ENCODE measurements at places on chromosomes 4 and X.

GRCh38 chr4:148238086-148238485 is 204.1 kb downstream of the NR3C2 start:
- no peak overlapping the region for H3K4me3 ChIP-seq
- H3K27ac ChIP-seq: no peak overlapping the region
- H3K36me3 ChIP-seq: peaks cover 11% of the 10 kb centered on the region
- no peaks in the 10 kb centered on the region for H3K27me3 ChIP-seq

- no peak overlapping the region for H3K27ac ChIP-seq
- H3K4me1 ChIP-seq: no peaks in the 10 kb centered on the region
- no peaks in the 10 kb centered on the region for H3K36me3 ChIP-seq
- peaks cover 28% of the 10 kb centered on the region for H3K27me3 ChIP-seq
Measured at GRCh38 chr4:122815248-122815647, 11.4 kb upstream of the FGF2 start.

DNA sequence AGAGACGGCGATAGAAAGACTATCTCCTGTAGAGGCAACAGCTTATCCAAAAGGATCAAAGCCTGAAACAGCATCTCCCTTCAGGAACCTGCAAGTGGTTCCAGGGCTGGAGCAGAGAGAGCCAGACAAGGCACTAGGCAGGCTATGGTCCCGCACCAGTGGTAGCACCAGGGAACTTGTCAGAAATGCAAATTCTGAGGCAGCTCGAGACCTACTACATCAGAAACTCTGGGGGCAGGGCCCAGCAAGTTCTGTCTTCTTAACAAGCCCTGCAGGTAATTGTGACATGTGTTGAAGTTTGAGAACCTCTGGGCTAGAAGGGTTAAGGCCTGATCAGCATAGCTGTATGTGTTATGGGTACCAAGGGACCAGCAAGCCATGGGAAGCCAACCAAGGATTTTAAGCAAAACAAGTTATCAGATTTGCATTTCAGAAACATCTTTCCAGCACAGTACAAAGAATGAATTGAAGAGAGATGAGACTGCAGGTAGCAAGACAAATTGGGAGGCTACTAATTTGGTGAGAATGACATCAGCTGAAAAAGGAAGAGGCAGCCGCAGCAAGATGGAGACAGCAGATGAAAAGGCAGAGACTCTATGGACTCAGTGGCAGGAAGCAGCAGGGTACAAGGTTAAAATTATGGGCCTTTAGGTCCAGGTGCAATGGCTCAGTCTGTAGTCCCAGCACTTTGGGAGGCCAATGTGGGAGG is 139.7 kb downstream of the TSPAN5 start:
- no peaks in the 10 kb centered on the region for H3K36me3 ChIP-seq
- DNase-seq: peak; percentile 37
- no peaks in the 10 kb centered on the region for H3K27me3 ChIP-seq
- H3K4me3 ChIP-seq: peak overlapping the region; percentile 16

GRCh38 chr4:4490041-4490440 is 51.8 kb downstream of the STX18 start:
- H3K4me3 ChIP-seq: no peak overlapping the region
- H3K4me1 ChIP-seq: peaks cover 10% of the 10 kb centered on the region
- no peaks in the 10 kb centered on the region for H3K27me3 ChIP-seq
- no peak overlapping the region for H3K27ac ChIP-seq

- H3K27ac ChIP-seq: no peak overlapping the region
- H3K4me1 ChIP-seq: no peaks in the 10 kb centered on the region
- H3K27me3 ChIP-seq: peaks cover 15% of the 10 kb centered on the region
- DNase-seq: no peak
- no peak overlapping the region for H3K4me3 ChIP-seq
- H3K36me3 ChIP-seq: no peaks in the 10 kb centered on the region
Measured at GRCh38 chr4:128776794-128777216, 32.7 kb upstream of the JADE1 start.

DNA sequence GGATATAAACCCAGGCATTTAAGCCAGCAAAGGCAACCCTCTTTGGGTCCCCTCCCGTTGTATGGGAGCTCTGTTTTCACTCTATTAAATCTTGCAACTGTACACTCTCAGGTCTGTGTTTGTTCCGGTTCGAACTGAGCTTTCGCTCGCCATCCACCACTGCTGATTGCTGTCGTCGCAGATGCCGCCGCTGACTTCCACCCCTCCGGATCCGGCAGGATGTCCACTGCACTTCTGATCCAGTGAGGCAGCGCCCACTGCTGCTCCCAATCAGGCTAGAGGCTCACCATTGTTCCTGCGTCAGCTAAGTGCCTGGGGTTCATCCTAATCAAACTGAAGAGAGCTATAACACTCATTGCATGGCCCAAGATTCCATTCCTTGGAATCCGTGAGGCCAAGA is 49.2 kb downstream of the ENOPH1 start:
- no peak for DNase-seq
- no peak overlapping the region for H3K4me3 ChIP-seq
- H3K27ac ChIP-seq: no peak overlapping the region
- no peaks in the 10 kb centered on the region for H3K27me3 ChIP-seq
- peaks cover 20% of the 10 kb centered on the region for H3K36me3 ChIP-seq

DNA sequence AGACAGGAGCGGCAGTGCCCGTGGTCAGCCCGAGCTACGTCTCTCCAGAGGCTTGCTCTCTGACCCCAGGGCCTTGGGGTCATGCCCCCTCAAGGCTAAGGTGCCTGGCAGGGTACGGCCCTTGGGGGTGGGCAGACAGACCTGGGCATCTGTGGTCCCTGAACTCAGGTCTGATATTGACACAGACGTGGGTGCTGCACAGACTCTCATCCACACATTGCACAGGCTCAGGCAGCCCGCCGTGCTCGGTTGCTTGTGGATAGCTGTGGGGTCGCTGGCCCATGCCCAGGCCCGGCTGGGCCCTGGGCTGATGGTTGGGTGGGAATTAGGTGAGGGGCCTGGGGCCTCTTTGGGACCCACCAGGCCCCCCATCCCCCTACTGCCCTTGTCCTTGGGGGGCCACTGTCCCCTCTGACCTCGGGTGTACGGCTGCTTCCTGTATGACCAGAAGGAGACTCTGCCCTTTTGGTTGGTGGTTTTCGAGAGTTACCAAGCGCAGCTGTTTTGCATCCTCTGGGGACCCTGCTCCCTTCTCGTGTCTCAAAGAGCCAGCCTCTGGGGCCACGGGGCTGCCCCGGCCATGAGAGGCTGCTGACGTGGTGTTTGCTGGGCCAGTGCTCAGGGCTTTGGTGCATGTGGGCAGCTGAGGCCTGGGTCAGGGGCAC is 10.1 kb downstream of the FGFRL1 start:
- H3K4me3 ChIP-seq: peak overlapping the region; percentile 54
- H3K36me3 ChIP-seq: no peaks in the 10 kb centered on the region
- no peaks in the 10 kb centered on the region for H3K27me3 ChIP-seq
- peaks cover 29% of the 10 kb centered on the region for H3K4me1 ChIP-seq

DNA sequence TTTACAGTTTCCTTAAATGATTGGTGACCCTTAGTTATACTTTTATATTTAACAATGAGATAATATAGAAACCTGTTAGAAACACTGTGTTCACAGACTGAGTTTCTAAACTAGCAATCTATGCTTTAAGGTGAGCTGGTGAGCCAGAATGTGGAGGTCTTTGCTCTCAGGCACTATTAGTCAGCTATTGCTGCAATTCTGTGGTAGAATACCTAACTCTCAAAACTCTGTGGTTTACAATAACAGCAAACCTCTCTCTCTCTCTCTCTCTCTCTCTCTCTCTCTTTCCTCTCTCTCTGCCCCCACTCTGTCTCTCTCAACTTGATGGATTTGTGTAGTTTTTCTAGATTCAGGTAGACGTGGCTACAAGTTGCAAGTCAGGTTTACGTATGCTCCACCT is 17.6 kb upstream of the LCORL start:
- no peaks in the 10 kb centered on the region for H3K4me1 ChIP-seq
- H3K27ac ChIP-seq: no peak overlapping the region
- H3K27me3 ChIP-seq: peaks cover 27% of the 10 kb centered on the region

DNA sequence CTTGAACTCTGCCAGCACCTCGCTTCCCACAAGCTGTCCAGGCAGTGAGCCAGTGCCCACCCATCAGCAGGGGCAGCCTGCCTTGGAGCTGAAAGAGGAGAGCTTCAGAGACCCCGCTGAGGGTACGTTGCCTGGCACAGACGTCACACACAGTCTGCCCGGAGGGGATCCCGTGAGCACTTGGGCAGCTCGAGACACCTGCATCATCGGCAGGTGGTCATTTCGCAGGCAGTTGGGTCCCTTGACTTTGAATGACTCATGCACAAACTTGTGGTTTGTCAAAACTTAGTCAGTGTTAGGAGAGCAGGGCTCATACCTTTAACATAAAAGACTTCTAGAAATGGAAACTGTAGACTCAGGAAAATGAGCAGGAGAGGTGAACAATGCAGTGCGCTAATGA is 9.9 kb downstream of the TACC3 start:
- no peaks in the 10 kb centered on the region for H3K27me3 ChIP-seq
- no peak for DNase-seq
- peaks cover 6% of the 10 kb centered on the region for H3K36me3 ChIP-seq
- no peak overlapping the region for H3K4me3 ChIP-seq
- H3K4me1 ChIP-seq: peaks cover 23% of the 10 kb centered on the region

DNA sequence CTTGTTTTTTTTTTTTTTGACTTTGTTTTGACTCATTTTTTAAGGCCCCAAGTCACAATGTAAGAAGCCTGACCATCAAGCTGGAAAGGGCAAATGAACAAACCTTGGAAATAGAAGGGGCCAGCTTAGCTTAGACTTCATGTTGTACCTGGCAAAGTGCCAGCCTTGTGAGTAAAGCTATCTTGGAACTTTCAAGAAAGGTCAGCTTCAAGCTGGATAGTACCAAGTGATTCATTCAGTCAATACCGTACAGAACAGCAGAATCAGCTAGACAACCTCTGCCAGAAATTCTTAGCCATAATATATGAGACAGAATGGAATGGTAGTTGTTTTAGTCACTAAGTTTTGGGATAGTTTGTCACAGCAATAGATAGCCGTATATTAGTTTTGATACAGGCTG is 1492.2 kb upstream of the TENM3 start:
- H3K27me3 ChIP-seq: peaks cover 3% of the 10 kb centered on the region
- DNase-seq: no peak
- no peak overlapping the region for H3K4me3 ChIP-seq
- no peak overlapping the region for H3K27ac ChIP-seq
- H3K36me3 ChIP-seq: no peaks in the 10 kb centered on the region

DNA sequence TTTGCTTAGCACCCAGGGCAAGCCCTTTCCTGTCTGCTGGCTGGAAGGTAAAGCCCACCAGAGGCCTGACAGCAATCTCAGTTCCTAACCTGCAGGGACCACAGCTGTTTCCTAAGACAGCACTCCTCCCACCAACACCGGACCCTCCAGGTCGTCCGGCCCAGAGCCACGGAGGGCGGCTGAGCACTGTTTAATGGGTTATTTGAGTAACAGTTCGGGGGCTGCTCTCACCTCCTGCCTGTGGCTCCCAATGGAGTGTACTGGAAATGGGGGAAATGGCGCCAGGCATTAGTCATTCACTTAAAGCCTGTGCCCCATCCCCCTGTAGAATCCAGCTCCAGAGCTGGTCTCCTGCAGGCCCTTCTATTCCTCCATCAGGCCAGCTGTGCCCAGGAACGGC is 81.6 kb upstream of the ADRA2C start:
- no peaks in the 10 kb centered on the region for H3K27me3 ChIP-seq
- no peak overlapping the region for H3K27ac ChIP-seq
- H3K4me1 ChIP-seq: no peaks in the 10 kb centered on the region
- H3K36me3 ChIP-seq: no peaks in the 10 kb centered on the region
- no peak overlapping the region for H3K4me3 ChIP-seq

- DNase-seq: no peak
- H3K36me3 ChIP-seq: no peaks in the 10 kb centered on the region
- no peaks in the 10 kb centered on the region for H3K4me1 ChIP-seq
- no peak overlapping the region for H3K4me3 ChIP-seq
- no peaks in the 10 kb centered on the region for H3K27me3 ChIP-seq
Measured at GRCh38 chrX:121949041-121949760, 901.8 kb downstream of the GLUD2 start.

DNA sequence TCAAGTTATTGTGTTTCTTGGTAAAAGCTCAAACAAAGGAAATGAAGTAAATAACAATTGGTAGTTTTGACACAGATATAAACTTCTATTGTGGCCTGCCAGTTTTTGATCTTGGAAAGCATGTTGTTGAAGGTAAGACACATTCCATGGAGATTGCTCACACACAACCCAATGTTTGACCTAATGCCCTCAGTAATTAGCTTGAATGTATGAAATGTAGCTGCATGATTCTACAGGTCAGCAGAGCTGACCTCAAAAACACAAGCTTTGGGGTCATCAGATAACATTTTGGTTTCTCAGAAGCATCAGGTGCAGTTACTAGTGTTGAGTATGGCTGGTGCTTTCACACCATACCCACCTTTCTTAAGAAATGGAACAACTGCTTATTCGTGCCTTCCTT is 16.5 kb downstream of the GPR173 start:
- H3K27me3 ChIP-seq: no peaks in the 10 kb centered on the region
- no peaks in the 10 kb centered on the region for H3K36me3 ChIP-seq
- H3K4me1 ChIP-seq: no peaks in the 10 kb centered on the region
- no peak for DNase-seq
- no peak overlapping the region for H3K4me3 ChIP-seq

- peaks cover 12% of the 10 kb centered on the region for H3K4me1 ChIP-seq
- peaks cover 45% of the 10 kb centered on the region for H3K27me3 ChIP-seq
- H3K36me3 ChIP-seq: peaks cover 10% of the 10 kb centered on the region
- H3K27ac ChIP-seq: peak overlapping the region; percentile 68
- no peak overlapping the region for H3K4me3 ChIP-seq
Measured at GRCh38 chr4:185589067-185589836, 53.9 kb upstream of the PDLIM3 start.

GRCh38 chrX:28189011-28189410 is 207.8 kb upstream of the DCAF8L1 start:
- H3K27ac ChIP-seq: no peak overlapping the region
- H3K36me3 ChIP-seq: no peaks in the 10 kb centered on the region
- no peaks in the 10 kb centered on the region for H3K4me1 ChIP-seq
- no peaks in the 10 kb centered on the region for H3K27me3 ChIP-seq
- H3K4me3 ChIP-seq: no peak overlapping the region
- DNase-seq: no peak

DNA sequence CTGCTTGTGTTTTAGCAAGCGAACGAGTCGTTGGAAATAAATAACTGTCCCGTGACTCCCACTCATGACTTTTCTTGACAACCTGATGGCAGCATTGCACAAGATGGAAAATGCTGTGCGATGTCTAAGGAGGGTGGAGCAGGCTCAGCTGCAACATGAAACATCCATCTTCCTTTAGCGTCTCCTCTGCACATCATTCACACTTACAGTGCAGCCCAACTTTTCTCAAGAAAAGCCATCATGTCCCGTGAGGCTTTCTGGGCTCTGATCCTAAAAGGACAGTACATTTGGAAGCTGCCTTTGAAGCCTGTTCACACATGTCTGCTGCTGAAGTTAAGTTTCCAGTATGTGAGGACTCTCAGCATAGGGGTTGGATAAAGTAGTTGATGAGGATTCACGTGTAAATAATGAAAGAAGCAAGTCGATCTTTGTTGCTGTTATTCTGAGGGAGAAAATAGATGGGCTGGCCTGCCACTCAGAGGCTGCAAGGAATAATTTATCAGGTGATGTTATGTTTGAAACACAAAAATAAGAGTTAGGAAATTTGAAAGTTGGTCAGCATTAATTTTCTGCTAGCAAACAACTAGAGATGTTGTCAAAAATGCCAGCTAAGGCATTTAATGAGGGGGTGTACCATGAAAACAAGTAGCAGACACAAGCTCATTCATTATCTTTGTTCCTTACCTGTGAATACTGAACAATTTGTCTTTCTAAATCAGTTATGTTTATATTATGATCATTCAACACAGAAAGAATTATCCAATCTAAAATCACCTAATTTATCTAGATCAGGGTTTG is 328.7 kb upstream of the ZFP42 start:
- no peaks in the 10 kb centered on the region for H3K4me1 ChIP-seq
- no peak overlapping the region for H3K4me3 ChIP-seq
- H3K27ac ChIP-seq: no peak overlapping the region

GRCh38 chrX:46500054-46500453 is 45.2 kb downstream of the ZNF674 start:
- no peaks in the 10 kb centered on the region for H3K27me3 ChIP-seq
- no peaks in the 10 kb centered on the region for H3K4me1 ChIP-seq
- no peak overlapping the region for H3K4me3 ChIP-seq
- H3K27ac ChIP-seq: no peak overlapping the region
- peaks cover 22% of the 10 kb centered on the region for H3K36me3 ChIP-seq
- DNase-seq: no peak
